ENCODE measurements at places on chromosomes 5 and 9.

DNA sequence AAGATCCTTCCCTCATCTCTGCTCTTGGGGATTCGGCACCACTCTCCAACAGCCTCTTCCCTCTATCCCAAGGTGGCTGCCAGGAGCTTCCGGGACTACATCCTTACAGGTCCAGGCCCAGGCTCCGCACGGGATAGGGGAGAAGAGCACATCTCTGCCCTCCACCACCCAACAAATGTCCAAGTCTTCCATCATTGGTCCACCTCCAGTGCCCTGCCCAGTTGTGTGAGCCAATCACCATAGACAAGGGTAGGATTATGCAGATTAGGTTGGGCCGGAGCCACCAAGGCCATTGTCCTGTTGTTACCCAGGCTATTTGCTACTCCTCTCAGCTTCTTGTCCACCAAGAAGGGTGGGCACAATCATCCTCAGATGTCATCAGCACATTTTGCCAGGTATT lies 9.1 kb downstream of the UNC5A start:
- no peak for DNase-seq

DNA sequence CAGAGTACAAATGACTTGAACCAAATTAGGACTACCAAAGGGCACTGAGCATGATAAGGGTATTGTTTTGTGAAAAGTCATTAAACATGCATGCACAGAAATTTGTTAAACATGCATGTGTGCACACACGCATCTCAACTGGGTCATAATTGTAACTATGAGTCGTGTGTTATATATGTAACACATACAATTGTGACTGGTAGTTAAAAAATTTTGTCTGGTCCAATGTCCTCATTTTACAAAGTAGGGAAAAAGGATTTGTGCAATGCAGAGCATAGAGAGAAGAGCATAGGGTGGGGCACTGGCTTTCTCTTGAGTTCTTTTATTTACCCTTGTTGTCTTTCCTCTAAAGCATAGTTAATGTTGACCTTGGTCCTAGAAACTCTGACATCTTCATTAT lies 19.3 kb upstream of the IGFBPL1 start:
- DNase-seq: no peak

- no peak for DNase-seq
Measured at GRCh38 chr9:134209731-134210311, 45.5 kb upstream of the RNU6ATAC start.

DNA sequence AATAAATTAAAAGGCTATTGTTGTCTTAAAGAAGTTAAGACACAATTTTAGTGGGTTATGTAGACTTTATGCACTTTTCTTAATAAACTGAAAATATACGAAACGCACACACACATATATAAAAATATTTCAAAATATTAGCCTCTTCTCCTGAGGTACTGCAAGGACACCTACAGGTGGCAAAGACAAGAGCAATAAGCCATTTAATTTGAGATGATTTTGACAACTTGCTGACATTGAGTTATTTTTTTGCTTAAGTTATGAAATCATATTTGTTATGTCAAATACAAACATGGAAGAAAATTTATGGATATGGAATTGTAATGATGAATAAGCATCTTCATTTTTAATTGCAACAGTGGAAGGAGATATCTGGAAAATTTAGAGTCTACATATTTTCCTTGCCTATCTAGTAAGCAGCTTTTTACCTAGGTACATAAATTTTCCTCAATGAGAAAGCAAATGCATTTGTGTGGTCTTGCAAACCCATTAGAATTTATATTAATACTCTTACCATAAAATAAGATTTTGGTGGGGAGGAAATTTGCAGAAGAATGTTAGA lies 301.6 kb downstream of the ISL1 start:
- DNase-seq: no peak

DNA sequence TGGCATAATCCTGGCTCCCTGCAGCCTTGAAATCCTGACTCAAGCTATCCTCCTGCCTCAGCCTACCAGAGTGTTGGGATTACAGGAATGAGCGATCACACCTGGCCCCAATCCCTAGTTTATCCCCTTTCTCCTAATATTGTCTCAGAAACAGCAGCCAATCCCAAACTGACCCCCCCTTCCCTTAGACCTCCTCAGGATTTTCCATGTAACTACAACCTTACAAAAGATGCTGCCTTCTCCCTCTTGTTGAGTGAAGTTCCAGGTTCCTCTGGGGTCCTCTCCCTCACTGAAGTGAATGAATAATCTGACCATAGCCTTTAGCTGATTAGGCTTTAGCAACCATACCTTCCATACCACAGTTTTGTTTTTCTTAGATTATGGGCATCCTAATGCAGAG lies 25.9 kb upstream of the MSANTD3 start:
- no peak for DNase-seq

- no peak for DNase-seq
Measured at GRCh38 chr9:75431375-75431774, 343.1 kb downstream of the OSTF1 start.

GRCh38 chr9:109683521-109683920 lies 96.5 kb upstream of the PALM2AKAP2 start:
- no peak for DNase-seq

GRCh38 chr5:137957948-137958347 lies 68.7 kb downstream of the PKD2L2 start:
- DNase-seq: no peak

DNA sequence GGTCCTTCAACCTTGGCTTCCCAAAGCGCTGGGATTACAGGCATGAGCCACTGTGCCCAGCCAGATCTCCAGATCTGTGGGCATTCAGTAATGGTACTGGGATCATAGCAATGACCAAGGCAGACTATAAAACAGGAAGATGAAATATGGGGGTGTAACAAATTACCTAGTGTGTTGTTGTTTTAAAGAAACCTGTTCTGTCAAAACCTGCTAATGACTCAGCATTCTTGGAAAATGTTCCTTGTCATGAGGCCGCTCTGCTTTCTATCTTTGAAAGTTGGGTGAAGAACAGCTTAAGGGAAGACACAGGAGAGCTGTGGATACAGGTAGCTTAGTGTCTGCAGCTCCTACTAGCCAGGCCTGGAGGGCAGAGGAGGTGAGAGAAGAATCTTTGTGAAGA lies 19.4 kb downstream of the TARS1 start:
- DNase-seq: no peak

GRCh38 chr5:9108162-9108561 lies 437.7 kb downstream of the SEMA5A start:
- no peak for DNase-seq

GRCh38 chr5:74476819-74477453 lies 163.6 kb downstream of the ENC1 start:
- DNase-seq: no peak

- DNase-seq: no peak
Measured at GRCh38 chr5:81187885-81188284, 45.2 kb upstream of the CKMT2 start.

DNA sequence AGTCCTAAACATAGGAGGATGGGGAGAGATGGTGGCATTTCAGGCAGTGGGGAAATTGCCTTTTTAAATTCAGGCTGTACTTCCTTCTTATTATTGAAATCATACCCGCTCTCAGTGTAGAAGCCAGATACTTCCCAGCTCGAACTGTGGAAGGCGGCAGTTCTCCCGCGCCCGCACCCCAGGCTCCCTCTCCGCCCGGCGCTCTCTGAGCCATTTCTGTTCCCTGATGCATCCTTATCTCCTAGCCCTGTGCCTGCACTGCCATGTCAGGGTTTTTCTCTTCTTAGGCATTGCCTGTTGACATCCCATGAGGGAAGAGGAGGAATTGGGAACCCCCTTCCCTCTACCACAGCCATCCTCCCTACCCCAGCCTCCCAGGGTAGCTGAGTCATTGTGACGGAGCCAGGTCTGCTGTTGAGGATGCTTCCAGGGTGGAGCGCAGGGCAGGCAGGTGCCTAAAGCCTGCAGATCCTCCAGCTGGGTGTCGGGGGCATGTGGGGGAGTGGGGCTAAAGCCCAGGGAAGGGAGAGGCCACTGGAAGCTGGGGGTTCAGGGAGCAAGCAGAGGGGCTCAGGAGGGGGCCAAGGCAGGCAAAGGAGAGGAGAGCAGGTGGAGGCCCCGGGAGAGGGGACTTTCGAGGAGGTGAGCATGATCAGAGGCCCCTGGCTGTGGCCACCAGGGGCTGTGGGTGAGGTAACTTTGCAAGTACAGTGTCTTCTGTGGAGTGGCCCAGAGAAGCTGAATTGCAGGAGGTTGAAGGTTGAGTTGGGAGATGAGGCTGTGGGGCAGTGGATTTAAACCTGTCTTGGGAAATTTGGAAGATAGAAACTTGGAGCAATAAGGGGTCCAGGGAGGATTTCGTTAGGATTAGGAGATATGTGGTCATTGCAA lies 16.2 kb downstream of the LAMC3 start:
- no peak for DNase-seq

DNA sequence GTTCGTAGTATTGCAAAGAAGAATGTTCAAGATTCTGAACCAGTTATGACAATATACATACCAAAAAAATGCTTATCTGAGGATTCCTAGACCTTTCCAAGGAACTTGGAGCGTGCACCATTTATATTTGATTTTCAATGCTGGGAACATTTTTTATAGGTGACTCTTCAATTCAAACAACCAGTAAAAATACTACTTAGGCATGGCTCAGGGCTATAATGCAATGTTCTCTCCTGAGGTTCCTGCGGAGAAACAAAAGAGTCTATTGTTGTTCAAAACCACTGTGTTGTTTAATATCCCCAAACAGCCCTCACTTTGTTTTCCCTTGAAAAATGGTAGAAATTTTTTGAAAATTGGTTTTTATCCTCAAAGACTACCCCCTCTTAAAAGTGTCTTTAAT lies 335.7 kb upstream of the IZUMO3 start:
- no peak for DNase-seq

DNA sequence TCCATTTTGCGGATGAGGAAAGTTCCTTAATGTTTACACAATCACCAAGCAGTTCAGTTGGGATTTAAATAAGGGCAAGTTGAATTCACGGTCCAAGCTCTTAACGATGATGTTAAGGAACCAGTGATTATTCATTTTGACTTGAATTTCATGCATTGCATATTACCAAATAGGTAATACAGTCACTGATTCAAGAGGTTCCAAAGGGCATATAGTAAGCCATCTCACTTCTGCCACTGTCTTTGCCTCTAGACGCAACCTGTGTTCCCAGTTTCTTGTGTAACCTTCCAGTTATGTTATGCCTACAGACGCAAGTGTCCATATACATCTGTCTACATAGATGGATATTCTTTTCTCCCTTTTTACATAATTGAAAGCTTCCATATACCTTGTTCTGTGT lies 39.9 kb upstream of the EPB41L4B start:
- DNase-seq: no peak

DNA sequence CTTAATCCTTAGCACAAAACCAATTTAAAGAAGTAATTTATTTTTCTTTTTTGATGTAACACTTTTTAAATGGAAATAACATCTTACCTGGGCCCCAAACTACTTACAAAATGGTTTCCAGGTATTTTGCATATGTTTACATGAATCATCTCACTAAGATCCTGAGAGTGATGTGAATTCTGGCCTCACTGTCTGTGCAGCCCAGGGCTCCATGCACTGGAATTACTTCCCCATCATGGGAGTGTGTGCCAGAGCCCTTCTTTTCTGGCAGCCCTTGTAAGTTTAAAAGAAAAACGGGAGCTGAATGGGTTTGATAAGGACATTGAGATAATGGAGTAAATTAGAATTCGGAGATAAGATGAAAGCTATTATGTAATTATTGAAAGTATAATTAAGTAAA lies 12.2 kb upstream of the F2R start:
- DNase-seq: no peak

DNA sequence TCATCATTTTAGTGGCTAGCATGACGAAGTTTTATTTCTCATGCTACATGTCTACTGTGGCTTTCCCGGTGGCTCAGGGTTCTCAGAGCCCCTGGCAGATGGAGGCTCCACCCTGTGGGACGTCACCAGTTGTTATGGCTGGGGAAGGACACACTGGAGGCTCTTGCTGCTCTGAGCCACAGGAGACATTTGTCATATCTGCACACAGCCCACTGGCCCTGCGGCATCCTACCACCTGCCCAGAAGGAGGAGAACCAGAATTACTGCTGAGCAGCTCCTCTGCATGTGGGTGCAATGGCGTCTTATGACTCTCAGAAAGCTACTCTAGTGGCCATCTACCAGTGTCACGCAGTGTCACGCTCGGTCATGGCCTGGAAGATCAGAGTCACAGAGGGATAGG lies 6.6 kb downstream of the OR13J1 start:
- no peak for DNase-seq

- no peak for DNase-seq
Measured at GRCh38 chr9:104805441-104805840, 41.5 kb downstream of the NIPSNAP3B start.

DNA sequence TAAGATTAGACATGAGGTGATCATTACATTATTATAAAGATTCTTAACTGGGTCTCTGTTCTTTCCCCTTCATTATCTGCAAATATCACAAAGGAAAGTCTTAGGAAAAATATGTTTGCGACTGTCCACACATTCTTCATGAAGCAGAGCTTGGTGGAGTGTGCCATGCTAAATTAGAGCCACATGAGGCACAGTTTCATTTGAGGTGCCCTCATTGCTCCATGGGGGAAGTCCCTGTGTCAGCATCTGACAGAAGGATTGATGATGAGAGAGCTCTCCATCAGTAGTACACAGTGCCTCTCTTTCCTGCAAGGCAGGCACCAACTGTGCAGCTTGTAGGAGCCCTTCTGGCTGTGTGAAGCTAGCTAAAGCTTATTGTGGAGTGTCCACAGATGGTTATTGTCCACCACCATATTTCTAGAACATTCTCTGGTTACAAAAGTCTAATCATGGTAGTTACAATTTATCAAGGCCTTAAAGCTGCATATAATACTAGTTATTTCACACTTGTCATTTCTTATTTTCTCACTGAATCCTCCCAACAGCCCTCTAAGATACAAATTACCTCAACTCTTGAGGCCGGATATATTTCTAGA lies 63.9 kb downstream of the C9orf152 start:
- DNase-seq: peak; percentile 14

GRCh38 chr5:54696931-54697330 lies 179.4 kb downstream of the SNX18 start:
- no peak for DNase-seq

GRCh38 chr5:137832416-137832815 lies 35.2 kb upstream of the MYOT start:
- no peak for DNase-seq
